Activated naive CD4-positive, alpha-beta T cell (primary cell): ENCODE measurements at places on chromosomes 11 and 22.

- no peak for DNase-seq
These were observed 5.5 kb downstream of the EHD1 start for GRCh38 chr11:64872790-64873488.

- DNase-seq = no peak
These were observed 113.3 kb upstream of the FAT3 start for GRCh38 chr11:92111287-92111686.

GRCh38 chr11:13761250-13761649 lies 92.8 kb downstream of the FAR1 start:
- no peak for DNase-seq

DNA sequence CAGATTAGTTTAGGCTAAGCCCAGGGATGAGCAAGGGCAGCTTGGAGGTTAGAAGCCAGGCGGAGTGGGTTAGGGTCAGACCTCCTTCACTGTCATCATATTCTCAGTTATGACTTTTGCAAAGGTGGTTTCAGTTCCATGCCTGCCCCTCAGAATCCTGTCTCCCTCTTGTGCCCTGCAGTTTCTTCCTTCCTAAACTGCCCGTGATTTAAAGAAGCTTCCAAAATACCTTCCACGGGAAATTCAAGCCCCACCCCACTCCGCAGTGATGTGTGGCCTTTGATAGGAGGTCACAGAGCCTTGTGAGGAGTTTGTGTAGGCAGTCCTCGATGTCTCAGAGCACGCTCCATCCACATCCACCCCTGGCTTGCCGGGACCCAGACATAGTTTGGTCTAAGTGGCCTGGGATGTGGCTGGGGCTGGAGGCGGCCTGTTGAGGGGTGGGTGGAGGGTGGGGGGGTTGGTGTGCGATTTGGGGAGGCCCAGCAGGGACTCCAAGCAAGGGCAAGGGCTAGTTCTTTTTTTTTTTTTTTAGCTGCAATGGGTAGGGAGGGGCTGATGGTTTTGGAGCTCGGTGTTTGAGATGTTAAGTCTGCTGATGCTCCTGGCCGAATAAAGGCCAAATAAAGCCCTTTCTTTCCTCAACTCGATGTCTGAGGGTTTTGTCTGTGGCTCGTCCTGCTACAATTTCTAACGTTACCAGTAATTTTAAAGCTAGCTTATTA lies 1.6 kb upstream of the IFITM1 start:
- no peak for DNase-seq

DNA sequence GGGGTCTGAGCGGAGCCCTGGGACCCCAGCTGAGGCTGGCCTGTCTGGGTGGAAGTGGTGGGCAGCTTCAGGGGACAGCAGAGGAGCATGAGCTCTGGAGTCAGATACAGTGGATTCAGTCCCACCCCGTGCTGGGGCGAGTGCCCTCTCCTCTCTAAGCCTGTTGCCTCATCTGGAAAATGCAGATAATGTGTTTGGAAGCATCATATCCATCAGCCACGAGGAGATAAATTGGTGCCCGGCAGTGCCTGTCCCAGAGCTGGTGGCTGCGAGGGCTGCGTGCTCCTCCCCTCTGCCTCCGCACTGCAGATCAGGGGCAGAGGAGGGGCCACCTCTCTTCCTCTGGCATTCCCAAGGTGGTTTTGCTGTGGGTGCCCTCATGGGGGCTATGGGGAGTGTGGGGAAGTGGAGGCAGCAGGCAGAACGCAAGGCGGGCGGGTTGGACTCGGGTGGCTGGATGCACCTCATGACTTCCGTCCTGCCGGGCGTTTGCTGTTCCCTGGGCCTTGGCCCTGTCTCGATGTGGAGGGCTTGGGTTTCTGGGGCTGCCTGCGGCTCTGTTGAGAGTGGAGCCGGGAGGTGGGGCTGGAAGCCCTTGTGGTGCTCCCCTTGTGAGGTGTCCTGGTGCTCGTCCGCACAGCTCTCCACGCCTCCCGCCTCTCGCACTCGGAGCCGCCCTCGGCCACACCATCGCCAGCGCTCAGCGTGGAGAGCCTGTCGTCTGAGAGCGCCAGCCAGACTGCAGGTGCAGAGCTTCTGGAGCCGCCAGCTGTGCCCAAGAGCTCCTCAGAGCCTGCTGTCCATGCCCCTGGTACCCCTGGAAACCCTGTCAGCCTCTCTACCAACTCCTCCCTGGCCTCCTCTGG lies 20.9 kb downstream of the MICALL1 start:
- no peak for DNase-seq

GRCh38 chr11:115626414-115626813 lies 122.2 kb upstream of the CADM1 start:
- no peak for DNase-seq

DNA sequence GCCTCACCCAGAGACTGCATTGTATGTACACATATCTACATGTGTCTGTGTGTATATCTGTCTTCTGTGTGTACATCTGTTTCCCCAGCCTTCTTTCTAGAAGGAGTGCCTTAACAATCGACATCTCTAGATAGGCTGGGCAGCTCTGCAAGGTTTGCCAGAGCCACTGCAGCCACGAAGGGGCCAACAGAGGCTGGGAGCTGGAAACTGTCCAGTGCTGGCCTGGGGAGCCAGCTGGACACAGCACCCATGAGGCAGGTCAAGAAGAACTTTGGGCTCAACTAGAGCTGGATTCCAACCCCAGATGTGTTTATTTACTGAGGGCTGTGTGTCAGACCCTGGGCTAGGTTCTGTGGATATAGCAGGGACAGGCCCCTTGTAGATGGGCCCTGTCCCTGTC lies 3.3 kb downstream of the SGSM1 start:
- no peak for DNase-seq

- no peak for DNase-seq
These were observed 63.0 kb downstream of the P4HA3 start for GRCh38 chr11:74248469-74248868.

DNA sequence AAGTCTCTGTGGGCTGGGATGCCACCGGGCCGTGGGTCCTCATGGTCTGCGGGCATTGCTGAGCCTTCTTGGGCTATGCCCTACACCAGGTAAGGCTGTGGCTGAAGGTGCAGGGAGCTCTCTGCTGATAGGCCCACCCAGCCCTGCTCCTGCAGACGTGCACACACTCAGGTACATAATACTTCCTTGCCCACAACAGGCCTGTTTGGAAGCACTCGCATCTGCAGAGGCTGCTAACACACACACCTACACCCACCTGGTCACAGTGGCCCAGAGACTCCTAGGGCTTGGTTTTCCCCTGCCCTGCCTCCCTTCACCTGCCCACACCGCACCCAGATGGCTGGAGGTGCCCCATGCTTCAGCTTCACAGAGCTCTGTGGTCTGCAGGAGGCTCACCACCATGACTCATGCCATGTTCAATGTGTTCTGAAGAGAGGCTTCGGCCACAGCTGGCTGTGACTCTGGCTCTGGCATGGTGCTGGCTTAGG lies 72.8 kb upstream of the KCNQ1OT1 start:
- DNase-seq = no peak
